ENCODE measurements at places on chromosomes 7 and 10.

DNA sequence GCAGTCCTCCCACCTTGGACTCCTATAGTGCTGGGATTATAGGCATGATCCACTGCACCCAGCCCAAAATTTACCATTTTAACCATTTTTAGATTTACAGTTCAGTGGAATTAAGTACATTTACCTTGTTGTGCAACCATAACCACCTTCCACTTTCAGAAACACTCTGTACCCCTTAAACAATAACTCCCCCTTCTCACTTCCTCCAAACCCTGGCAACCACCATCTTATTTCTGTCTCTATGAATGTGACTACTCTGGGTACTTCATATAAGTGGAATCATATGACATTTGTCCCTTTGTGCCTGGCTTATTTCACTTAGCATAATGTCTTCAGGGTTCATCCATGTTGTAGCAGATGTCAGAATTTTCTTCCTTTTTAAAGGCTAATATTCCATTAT, 33.6 kb downstream of the SUFU start:
- no peak for DNase-seq

GRCh38 chr7:2162959-2163358, 69.8 kb downstream of the MAD1L1 start:
- no peak for DNase-seq

DNA sequence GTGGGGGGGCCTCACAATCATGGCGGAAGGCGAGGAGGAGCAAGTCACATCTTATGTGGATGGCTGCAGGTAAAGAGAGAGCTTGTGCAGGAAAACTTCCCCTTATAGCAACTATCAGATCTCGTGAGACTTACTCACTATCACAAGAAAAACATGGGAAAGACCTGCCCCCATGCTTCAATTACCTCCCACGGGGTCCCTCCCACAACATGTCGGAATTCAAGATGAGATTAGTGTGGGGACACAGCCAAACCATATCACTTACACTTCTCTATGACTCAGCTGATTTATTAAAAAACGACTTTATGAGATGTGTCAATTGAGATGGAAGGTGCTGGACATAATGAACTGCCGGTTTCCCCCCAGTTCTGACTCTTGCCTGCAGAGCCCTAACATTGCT, 23.8 kb upstream of the CHN2 start:
- DNase-seq = no peak

- DNase-seq = peak; percentile 19
Observed at GRCh38 chr7:132865366-132866143, 216.3 kb downstream of the CHCHD3 start.

DNA sequence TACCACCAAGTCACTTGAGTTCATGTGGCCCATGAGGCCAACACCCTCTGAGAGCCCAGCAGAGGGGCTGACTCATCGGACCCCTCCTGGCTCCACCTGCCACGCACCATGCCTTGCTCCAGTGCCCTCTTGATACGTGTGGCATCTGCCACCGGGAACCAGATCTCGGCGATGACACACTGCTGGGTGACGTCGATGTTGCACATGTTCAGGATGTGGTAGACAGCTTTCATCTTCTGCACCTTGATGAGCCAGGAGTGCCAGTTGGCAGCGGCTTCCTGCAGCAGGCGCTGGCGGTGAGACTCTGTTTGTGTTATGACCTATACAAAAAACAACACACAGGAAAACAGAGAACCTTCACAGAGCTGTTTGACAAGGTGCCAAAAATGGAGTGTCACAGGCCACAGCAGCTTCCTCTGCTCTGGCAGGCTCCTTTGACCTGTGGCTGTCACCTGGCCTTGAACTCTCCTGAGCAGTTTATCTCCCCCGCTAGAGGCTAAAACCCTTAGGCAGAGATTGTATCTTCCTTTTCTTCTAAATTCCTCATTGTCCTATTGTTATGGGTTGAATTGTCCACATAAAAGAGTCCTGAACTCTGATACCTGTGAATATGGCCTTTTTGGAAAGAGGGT, 45.2 kb upstream of the TMEM213 start:
- DNase-seq = no peak

DNA sequence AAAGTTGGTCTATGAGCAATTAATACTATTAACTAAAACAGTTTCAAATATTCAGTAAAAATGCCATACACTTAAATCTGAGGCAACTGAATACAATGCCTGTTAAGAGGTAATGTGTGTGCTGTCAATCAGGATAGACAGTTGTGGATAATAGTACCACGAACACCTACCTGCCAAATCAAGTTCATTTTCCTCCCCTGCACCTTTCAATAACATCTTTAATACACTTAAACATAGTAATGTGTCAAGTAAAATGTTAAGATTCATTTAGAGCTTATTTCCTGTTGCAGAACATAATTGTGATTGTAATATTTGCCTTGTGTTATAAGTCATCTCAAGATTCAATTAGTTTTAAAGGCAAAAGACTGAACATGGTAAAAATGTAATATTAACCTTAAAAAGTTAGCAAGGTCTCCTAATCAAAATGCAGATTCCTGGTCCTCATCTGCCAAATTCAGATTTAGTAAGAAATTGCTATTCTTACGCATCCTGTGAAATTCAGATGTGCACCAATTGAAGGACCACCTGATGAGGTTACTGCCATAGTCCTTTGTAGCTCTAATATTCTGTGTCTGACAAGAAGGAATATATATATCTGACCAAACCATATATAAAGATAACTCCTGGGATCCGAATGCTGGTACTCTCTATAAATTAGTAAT, 37.1 kb downstream of the COL1A2 start:
- DNase-seq = peak; percentile 85

DNA sequence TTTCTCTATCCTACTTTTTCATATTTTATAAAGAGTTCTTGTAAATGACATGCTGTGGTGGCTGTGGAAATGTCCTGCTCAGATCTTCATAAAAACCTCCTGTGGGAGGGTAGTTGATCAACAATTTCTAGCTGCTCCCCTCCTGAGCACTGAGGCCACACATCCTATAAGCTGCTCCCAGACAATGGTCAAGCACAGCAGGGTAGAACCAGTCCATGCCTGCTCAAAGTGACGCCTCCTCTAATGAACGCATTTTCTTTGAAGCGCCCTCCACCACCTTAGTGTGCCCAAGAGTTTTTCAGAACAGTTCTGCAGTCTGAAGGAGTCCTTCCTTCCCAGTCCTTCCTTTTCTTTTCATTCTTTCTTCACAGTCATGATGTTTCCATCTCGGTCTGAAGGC, 298.6 kb upstream of the CACNA2D1 start:
- no peak for DNase-seq

DNA sequence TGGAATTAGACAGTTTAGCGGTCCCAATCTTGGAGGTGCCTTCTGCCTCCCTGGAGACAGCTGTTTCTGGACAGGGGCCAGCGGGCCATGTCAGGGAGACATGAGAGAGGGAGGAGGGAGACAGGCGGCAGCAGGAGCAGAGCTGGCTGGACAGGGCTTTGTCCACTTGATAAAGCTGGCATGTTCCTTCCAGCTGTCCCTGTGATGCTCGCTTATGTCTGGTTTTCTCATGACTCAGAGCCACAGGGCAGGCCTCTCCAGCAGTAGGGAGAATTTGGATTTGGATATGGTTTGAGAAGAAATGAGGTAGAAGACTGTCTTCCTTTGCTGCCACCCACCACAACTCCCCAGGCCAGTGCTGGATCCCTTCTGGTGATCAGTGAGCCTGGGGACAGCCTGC, 51.7 kb upstream of the SORCS3 start:
- DNase-seq = no peak

DNA sequence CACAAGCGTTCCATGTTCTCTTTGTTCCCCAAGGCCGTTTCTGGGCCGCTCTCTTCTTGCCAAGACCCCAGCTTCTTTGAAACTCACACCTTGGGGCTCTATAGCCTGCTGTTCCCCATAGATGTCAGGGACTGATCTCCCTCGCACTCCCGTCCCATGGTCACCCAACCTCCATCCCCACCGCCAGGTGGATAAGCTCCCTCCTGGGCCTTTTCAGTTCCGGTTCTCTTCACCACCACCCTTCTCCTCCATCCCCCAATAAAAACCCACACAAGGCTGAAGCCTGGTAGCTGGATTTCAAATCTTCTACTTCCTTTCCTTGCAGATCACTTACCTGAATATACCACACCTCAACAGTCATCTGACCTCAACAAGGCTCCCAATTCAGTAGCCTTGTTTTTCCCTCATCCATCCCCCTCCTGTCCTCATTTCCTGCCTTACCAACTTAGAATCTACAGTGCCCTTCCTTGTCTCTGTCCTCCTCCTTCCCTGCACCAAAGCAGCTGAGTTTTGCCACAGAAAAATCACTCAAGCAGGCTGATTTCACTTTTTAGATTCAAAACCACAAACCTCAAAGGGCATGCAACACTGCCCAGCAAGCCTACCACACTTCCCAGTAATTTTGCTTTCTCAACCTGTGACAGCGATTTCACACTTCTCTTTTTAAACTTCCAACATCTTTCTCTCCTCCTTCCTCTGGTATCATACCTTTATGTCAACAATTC, 7.7 kb downstream of the SLC37A3 start:
- DNase-seq = peak; percentile 37
